ENCODE measurements at places on chromosomes 5 and 9. TPM values are rescaled to one million over a fixed set of nuclear protein-coding genes. Genes with fewer than 3 reads are reported as not detected.
A peak's percentile ranks its signal among the peaks of the same experiment; 100 is the strongest.

DNA sequence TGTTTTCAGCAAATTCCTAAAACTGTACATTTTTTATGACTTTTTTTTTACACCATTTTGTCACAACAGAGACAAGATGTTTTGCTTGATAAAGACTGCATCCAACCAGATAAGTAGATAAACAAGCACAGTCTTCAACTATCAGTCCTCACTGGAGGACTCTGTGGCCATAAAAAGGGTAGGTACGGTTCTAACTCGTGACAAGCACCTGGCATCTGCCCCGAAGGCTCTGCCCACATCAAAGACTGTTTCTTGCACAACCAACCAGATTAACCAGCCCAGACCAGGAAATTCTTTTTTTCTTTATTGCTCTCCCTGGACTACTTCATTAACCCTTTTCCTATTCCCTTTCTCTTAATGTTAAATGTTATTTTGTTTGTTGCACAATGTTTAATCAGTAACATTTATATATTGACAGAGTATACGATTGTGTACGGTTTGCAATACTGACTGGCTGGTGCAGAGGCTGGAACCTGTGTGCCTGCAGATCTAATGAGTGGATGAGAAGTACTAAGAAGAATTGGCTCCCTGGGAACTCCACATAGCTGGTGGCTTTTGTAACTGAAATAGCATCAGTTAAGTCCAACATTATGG is 74.1 kb downstream of the SERINC5 start:
- DNase-seq: peak; percentile 63

- DNase-seq: no peak
Measured at GRCh38 chr5:6567835-6568234, 65.0 kb downstream of the NSUN2 start.

GRCh38 chr5:131495536-131496399 is 139.3 kb downstream of the RAPGEF6 start:
- DNase-seq: no peak

GRCh38 chr5:102341681-102342288 is 45.7 kb upstream of the SLCO4C1 start:
- no peak for DNase-seq

DNA sequence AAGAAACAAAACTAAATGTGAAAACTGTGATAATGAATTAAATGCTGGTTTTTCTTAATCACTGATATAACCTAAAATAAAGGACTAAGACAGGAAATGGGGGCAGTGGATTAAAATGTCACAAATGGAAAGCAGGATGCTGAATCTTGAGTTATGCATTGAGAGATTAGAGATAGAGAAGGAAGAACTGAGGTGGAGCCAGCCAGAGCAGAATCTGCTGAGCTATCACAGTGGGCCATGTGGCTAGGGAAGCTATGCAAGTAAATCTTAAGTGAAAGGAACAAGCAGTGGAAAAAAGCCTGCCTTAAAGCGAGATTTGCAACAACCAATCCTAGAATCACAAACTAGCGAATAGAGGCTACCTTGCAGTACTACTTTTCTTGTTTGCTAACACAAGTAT is 188.5 kb upstream of the RASA1 start:
- no peak for DNase-seq

DNA sequence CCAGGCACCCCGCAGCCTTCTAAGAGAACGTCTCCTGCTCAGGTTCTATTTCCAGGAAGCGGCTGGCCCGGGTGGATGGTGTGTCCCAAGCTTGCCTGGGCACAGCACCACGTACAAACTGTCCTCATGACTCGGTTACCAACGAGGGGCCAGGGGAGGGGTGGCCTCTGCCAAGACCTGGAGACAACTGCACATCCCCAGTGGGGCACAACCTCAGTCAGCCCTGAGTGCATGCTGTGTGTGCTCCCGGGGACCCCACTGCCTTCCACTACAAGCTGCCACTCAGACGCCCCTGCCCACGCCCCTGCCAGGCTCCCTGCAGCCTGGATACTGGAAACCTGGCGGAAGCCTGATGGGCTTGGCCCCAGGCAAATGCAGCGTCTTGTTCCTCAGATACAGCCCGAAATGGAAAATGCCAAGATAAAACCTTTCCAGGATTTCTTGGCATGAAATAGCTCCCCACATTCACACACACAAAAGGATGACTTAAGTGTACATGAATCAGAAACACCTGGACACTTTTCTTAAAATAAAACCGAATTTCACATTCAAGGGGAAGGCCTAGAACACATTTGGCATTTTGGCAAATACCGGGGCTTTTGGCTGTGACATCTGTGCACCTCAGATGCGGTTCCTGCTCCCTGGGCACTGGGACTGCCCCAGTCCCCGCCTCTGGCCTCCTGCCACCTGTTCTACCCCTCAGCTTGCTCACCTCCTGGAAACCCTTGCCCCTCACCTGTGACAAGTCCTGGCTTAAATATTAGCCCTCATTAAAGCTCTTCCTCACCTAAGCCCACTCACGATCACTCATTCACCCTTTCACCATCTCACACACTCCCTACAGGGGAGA is 62.5 kb downstream of the COL23A1 start:
- DNase-seq: no peak

DNA sequence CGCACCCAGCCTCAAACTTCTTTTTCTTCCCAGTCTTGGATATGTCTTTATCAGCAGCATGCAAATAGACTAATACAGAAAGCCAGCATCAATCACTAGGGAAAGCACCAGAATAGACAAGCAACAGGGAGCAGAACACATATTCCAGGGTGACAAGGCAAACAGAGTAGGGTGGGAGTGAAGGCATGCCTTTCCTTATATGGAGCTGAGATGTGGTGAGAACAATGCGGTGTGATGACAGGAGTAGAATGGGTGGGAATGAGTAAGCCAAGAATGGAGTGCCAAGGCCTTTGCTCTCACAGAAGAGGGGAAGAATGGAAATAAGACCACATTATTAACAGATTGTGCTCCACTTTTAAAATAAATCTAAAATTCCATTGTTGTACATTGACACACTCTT is 115.6 kb downstream of the CETN3 start:
- DNase-seq: no peak

DNA sequence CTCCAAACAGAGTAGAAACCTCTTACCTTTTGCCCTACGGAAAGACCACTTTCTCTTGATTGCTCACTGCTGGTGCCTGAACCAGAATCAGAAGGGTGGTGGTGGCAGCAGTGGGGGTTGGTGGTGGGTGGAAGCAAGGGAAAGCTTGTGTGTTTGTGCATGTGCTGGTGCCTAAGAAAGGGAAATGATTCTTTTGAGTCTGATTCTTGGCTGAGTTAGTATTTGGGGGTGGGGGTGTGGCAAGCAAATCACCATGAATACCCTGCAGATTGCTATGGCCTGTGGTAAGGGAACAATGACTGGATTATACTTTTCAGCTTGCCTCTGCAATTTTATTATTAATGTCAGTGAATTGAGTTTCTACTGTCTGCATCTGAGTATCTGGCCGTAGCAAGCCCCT is 106.6 kb downstream of the ARHGAP26 start:
- no peak for DNase-seq

GRCh38 chr5:1962619-1963355 is 80.1 kb upstream of the IRX4 start:
- no peak for DNase-seq

DNA sequence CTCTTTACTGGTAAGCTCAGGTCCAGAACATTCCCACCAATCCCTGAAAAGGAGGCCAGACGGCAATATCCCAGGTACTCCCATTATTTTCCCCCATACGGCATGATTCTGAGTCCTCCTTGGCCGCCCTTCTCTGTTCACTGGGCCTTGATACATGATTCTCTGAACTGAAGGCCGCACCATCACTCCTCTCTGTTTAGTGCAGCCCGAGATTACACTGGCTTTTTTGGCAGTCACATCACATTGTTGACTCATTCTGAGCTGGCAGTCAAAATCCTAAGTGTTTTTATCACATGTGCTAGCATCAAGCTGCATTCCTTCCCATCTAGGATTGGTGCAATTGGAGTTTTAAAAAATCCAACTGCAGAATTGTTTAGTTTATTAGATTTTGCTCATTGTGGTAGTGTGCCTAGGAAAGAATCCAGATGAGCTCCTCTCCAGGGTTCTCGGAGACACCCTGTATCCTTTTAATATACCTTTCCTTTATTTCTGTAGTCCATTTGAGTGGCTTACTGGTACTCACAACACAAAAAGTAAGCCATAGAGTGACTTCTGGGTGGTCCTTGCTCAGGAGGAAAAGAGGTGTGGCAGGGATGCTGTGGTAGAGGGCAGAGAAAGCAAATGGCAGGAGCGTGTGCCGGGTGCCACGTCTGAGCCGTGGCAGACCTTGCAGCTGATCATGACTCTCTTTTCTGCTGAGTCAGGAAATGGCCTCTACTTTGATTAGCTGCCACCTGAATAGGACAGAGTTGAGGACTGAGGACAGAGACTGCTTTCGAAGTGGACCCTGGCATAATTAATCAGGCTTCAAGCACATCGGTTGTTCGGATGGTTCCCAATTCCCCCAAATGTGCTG is 121.1 kb upstream of the IL12B start:
- DNase-seq: peak; percentile 87

- peak; percentile 42 for DNase-seq
Measured at GRCh38 chr9:792331-793260, 48.9 kb upstream of the DMRT1 start.

DNA sequence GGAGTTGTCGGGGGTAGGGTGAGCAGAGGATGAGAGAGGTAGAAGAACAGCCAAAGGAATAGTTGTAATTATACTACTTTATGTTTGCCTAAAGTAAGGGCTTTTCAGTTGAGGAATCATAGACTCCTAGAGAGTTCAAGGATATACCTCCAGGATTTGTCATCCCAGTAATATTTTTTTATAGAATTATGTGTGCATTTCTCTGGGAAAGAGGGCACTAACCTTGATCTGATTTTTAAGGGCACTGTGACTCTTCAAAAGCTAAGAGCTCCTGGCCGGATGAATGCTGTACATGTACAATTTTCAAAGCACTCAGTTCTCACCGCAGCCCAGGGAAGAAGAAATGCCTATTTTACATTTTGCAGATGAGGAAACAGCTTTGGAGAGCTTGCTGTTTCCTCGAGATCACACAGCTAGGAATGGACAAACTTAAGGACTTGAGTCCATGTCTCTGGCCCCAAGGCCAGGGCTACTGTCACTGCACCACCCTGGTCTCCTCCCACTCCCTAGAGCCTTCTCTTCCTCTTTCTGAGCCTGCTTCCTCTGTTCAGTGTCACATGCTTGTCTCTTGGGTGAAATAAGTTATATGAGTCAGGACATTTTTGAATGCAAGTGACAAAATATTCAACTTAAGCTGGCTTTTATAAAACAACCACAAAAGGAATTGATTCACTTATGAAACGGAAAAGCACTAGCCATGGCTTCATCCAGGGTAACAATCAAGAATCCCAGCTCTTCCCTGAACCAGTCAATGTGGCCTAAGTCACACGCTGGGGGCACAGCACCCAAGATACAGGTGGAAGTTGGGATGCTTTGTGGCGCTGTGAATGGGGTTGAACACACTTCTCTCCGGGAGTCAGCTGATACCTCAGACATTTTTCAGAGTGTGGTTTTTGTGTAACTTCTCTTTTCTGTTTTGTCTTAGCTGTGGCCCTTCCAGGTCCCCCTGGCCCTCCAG is 45.7 kb upstream of the TGFBR1 start:
- DNase-seq: no peak

Gene ZNF608
- 8.4 TPM for total RNA-seq

Gene GABBR2
- total RNA-seq: under 0.01 TPM

Gene ACSL6
- not detected for total RNA-seq
